ENCODE measurements at places on chromosomes 5 and 9.

DNA sequence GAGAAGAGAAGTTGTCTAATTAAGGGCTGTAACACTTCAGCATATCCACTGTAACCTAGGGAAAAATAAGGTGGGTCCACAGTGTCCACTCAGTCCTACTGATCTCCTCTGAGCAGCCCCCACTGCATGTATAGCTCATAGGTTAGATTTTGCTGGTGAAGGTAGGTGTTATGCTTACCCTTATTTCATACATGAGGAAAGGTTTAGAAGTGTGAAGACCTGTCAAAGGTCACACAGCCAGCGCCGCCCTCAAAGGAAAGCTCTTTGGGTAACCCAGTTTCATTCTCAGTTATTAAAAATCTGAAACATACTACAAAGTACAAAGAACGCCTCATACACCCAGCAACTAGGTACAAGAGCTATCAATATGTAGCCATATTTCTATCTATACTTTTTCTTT lies 87.2 kb downstream of the TLE4 start:
- no peak for DNase-seq

DNA sequence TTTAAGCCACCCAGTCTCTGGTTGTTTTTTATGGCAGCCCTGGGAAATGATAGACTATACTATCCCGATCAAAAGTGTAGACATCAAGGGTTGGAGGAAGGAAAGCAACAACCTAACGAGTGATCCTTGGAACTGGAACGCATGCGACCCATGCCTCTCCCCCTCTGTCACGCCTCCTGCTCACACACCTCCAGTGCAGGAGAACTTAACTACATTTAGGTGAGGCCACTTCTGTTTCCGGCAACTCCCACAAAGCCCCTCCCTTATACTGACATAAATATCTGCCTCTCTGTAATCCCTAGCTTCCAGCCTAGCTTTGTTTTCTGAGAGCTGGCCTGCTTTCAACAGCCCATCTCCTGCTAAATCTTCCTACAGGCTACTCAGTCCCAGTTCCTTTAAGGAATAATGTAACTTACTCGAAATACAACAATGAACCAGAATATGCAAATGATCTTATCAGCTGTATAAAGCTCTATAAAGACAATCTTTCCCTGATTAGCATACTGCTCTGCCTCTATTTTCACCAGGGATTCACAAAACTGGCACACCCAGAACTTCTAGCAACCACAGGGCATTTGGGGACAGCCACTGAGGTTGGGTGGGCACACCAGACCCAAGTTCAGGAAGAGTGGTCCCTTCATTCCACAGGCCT lies 73.9 kb downstream of the GABBR2 start:
- DNase-seq = no peak

DNA sequence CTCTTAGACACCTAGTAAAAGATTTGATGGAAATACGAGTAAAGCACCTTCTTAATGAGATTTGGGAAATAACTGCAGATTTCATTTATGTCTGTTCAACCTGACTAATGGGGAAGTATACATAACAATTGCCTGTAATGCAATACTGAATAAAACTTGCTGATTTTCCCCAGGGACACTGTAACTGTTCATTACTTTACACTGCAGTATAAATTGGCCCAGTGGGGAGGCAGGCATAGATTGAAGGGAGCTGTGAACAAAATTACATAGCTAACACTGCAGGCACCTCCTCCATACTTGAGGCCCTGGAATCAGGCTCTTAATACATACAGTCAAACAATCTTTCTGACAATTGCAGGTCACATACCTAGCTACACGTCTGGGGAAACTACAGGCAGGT lies 216.2 kb downstream of the PTPRD start:
- no peak for DNase-seq

DNA sequence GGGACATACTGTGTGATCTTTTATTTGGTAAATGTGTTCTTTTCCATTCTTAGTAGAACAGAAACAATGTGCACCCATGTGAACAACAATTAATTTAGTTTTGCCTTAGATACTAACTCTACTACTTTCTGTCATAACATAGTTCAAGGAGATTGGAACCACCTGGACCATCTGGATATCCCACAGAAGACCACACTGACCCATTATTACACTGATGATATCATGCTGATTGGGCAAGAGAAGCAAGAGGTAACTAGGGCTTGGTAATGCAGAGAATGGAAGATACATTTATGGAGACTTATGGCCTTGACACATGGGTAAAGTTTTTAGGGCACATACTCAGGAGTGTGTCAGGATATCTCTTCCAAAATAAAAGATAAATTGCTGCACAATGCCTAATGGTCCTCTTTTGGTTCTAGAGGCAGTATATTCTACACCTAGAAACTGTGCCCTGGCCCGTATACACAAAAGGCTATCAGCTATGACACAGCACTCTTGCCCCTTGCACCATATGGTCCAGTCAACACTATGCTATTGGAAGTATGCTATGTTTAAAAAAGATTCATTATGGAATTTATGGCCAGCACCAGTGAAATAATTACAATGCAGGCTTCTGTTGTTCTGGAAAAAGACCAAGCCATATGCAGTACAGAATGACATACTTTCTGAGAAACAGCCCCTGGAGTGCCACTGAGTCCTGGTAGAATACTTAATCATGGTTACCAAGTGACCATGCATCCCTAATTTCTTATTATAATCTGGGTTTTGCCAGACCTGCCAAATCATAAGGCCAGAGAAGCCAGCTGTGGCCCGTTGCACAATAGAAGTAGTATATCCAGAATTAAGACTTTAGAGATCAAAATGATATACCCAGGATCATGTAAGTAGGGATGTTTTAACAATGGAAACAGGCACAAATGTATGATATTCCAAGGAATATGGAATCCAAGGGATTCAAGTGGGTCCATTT lies 41.6 kb upstream of the MROH2B start:
- no peak for DNase-seq

DNA sequence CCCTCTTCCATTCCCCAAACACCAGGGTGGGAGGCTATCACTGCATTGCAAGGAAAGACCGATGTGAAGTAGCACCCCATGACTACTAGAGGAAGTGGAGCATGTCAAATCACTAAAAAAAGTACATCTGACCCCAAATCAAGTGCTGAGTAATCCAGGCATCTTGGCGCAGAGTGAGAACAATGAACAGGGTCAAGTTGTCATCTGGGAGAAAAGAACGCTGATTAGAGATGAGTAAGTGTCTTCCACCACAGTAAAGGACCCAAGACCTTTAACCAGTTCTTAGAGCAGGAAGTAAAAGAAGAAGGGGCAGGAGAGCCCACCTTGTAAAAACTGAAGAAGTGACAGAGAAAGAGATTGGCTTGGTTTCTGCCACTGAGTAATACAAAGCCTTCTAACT lies 75.0 kb upstream of the RAD23B start:
- no peak for DNase-seq

DNA sequence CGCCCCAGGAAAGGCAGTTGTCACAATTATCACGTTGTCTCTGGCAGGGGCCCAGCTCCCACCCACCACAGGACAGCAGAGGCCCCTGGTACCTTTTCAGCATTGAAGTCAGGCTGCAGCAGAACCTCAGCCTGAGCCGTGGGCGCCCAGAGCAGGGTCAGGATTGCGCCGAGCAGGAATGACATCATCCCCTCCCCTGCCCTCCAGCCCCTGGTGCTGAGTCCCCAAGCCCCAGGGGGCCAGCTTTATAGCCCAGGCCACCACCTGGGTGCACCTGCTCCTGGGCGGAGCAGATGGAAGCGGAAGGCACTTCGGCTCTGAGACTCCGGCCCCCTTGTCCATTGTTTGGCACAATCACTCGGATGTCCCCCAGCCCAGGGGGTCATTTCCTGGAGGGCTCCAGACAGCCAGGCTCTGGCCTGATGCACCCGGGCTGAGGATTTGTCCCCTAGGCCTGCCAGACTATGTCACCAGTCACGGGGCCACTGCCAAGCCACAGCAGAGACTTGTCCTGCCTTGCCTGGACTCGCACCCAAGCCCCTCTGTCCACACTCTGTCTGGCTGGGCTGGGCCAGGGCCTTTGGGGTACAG lies at the start of gene LCN15:
Gene LCN15 (minus strand): TSS at position 218 of the 591 bp plus-strand sequence. CDS start 30 bp downstream, at position 188.
- no peak for DNase-seq

GRCh38 chr9:116372081-116372673 lies 218.6 kb downstream of the PAPPA start:
- DNase-seq = no peak

- DNase-seq = no peak
Measured at GRCh38 chr5:116090302-116090701, 5.5 kb downstream of the COMMD10 start.

DNA sequence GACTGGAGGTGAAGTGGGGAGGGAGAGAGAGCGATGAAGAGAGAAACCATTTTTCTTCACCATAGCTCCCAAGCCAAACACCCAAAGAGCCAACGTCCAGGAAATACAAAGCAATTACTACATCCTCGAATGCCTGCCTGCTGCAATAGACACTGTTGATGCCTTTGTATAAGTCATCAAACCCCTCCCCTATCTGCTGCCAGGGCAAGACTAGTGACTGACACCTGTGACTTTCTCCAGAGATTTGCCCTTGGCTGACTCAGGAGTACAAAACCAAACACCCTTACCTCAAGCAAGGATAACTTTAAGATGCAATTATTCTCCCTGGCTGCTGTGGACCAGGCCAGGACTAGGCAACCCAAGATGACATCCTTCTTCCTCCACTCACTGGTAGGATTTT lies 81.8 kb upstream of the RASA1 start:
- no peak for DNase-seq

GRCh38 chr5:174047472-174048099 lies 2.1 kb downstream of the NSG2 start:
- no peak for DNase-seq

DNA sequence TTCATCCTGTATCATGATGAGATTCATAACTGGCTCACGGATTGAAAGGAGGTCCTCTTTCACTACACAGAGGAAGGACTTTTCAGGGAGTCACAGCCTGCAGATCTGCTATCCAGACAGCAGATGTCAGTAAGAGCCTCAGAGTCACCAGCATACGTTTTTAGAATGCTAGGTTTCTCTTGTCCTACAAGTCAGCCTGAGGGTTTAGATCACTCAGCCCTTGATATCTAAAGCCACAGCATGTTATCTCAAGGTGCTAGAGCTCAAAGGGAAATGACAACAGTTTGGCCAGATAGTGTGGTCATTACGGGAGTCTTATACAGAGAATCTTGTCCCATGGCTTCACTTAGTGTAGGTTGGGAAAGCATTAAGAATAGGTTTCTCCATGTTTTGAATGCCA lies 30.9 kb upstream of the SLC46A2 start:
- DNase-seq = no peak

DNA sequence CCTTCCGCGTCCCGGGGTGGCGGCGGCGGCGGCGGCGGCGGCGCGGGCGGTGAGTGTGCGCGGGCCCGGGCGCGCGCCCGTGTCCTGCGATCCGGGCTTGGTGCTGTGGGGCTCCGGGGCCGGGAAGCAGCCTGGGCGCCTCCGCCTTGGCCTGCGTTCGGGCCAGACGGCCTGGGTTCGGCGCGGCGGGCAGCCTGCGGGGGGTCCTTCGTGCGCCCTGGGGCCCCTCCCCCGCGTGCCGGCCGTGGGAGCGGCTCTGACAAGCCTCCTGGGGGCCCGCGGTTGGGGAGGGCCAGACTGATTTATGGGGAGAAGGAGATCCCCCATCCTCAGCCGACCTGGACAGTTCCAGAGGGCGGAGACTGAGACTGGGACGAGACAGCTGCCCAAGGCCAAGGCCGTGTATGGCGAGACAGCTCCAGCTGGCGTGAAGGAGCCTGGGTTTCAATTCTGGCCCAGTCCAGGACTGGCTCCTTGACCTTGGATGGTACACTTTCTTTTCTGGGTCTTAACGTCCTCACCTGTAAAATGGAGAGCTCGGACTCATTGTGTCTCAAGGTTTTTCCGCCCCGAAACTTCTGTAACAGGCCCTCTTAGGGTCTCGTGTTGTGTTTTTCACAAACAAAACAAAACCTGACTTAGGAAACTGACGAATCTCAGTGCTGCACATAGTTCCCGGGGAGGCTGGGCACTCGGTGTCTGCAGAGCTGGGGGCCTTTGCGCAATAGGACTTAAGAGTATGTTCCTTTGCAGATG lies 603 bp downstream of the TMEM268 start:
- peak; percentile 21 for DNase-seq

- DNase-seq = no peak
Measured at GRCh38 chr9:98805506-98806272, 1.8 kb upstream of the GALNT12 start.

DNA sequence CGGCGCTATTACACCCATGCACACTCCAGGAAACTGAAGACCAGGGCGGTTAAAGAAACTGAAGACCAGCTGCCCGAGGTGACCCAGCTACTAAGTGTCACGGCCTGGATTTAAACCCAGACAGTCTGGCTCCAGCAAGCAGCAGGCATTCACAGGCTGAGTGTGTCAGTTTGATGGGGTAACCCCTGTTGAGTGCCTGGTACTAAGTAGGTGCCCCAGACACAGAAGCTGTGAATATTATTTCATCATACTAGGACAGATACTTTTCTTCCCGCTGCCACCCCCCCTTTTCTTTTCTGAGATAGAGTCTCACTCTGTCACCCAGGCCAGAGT lies 7.3 kb downstream of the ENG start:
- DNase-seq = no peak

DNA sequence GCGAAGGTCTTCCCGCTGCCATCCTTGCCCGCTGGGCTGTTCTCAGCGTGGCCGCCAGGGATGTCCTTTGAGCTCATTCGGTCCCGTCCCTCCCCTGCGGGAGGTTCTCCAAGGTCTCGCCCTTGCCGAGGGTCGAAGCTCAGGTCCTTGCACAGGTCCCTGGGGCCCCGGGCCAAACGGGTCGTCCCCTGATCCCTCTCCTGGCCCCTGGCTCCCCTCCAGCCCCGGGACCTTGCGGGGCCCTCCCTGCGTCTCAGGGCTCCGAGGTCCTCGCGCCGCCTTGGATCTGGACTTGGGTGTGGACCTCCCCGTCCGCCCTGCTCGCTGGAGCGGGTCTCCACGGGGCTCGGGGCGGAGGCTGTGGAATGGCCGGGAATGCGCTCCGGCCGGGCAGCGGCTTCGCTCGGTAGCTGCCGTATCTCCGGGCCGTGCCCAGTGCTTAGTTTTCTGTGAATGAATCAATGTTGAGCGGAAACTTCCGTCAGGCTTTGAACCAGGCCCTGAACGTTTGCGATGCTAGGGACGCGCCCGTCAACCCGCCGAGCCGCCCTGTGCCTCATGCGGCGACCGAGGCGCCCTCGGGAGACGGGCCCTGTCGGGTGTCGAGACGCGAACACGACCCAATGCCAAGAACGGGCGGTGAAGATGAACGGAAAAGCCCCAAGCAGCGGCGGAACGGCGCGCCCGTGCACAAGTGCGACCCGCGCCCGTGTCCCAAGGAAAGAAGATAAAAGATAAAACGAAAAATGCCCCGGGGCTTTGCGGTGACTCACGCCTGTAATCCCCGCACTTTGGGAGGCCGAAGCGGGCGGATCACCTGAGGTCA lies 780 bp downstream of the RNU6ATAC start:
- DNase-seq = peak; percentile 34

DNA sequence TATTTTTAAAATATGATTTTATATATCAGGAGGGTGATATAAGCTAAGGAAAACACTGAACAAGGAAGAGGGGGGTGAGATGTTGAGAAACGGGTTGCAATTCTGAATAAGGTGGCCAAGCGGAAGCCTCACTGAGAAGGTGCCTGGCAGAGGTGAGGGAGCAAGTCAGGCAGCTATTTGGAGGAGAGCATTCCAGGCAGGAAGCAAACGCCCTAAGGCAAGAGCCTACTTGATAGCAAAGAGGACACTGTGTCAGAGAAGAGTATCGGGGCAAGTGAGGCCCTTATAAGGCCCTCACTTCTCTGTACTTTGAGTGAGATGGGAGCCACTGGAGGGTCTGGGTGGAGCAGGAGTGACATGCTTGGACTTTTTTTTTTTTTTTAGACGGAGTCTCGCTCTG lies 8.0 kb upstream of the CTNNA1 start:
- DNase-seq = no peak

- no peak for DNase-seq
Measured at GRCh38 chr5:142400415-142400814, 75.6 kb upstream of the SPRY4 start.

- no peak for DNase-seq
Measured at GRCh38 chr9:76180541-76180940, 213.7 kb downstream of the RFK start.
